Memory B cell (primary cell): ENCODE measurements at places on chromosomes 7 and 10.

GRCh38 chr7:155747209-155747608 is 65.1 kb downstream of the SHH start:
- no peak for DNase-seq

DNA sequence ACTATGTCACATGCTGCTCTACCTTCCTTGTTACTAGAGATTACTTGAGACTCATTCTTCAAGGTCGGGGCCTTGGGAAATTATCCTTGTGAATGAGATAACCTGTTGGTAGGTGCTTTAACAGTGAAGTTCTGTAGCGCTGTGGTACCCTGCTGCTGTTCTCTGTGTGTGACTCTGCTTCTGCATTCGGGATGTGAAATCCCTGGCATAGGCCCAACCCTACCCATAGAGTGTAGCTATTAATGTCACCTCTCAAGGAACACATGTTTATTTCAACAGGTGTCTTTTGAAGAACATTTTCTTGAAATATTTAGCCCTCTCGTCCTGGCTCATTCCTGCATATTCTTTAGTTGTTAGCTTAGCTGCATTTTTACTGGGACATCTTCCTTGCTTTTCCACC is 41.8 kb upstream of the TMEM236 start:
- no peak for DNase-seq

GRCh38 chr7:129568240-129568639 is 43.3 kb upstream of the NRF1 start:
- no peak for DNase-seq

- DNase-seq = no peak
Measured at GRCh38 chr10:96833220-96834001, 1.3 kb downstream of the LCOR start.

GRCh38 chr10:110737886-110738634 is 93.9 kb downstream of the RBM20 start:
- DNase-seq = no peak

DNA sequence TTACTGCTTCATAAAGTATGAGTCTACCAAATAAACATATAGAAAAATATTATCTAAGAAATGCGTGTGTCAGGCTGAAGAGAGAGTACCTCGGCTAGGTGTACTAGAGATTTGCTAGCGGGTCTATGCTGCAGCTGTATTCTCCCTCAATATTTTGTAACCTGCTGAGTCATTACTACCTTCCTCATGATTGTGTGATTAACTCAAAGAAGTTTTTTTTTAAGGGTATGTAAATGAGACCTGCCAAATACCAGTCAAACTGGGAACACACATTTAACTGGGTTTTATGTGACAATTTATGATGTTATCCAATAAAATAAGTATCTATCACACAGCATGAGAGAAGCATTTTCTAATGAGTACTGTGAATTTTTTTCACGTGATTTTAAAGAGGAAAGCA is 180.4 kb downstream of the RNF133 start:
- no peak for DNase-seq

- no peak for DNase-seq
Measured at GRCh38 chr10:132448248-132448731, 51.3 kb downstream of the PWWP2B start.

GRCh38 chr7:55365205-55365674 is at the start of gene LANCL2:
TSS of gene LANCL2 (plus strand) at chr7:55365337. CDS start at chr7:55366026, 689 bp downstream.
- no peak for DNase-seq

DNA sequence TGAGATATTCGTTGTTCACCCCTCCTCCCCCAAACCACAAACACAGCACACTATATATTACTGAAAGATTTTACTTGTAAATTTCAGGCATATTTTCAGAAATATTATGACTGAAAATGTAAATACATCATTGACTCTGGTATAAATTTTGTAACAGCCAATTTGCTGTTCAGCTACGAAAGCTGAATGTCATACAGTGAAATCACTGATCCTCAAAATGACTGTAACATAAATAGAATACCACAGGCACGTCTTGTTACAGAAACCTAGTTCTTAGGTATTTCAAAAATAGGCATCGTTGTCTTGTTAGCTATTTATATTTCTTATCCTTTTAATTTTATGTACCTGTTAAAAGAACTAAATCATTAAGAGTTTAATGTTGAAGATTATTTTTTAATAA is 15.1 kb downstream of the TRUB1 start:
- DNase-seq = no peak

GRCh38 chr10:118163217-118163616 is 116.5 kb upstream of the RAB11FIP2 start:
- DNase-seq = no peak

DNA sequence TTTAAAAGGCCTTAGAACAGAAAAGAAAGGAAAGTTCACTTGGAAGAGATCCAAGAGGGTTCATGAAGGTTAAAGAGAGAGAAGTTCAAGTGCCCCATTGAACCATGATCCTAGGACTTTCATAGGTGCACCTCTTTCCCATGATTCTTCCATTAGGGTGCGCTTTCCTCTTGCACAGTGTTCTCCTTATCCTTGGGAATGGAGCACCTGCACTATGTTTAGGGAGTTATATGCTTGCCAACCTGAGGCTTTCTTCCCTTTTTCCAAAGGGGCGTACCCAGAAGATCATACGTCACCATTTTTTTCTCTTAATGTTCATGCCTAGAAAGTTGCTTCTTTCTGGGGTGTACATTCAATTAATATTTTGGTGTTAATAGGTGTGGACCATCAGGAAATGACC is 908.0 kb upstream of the SORCS1 start:
- DNase-seq = no peak

DNA sequence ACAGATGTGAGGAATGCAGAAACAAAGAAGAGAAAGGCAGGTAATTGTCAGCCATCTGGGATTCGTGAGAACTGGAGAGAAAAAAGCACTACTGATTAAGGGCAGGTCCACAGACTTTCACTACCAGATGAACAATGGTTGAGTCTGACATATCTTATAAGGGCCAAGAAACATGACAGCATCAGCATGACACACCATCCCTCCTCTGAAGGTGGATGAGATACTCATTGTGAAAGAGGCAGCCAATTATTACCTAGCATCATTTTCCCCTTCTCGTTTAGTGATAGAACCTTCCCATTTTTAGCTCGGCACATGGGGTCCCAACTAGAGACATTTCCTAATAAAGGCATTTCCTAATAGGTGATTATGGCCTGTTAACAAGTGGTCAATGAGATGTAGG is 19.2 kb upstream of the MET start:
- DNase-seq = no peak

- no peak for DNase-seq
Measured at GRCh38 chr10:553233-553632, 136.2 kb downstream of the DIP2C start.

GRCh38 chr10:119302591-119303253 is 95.4 kb downstream of the GRK5 start:
- no peak for DNase-seq

DNA sequence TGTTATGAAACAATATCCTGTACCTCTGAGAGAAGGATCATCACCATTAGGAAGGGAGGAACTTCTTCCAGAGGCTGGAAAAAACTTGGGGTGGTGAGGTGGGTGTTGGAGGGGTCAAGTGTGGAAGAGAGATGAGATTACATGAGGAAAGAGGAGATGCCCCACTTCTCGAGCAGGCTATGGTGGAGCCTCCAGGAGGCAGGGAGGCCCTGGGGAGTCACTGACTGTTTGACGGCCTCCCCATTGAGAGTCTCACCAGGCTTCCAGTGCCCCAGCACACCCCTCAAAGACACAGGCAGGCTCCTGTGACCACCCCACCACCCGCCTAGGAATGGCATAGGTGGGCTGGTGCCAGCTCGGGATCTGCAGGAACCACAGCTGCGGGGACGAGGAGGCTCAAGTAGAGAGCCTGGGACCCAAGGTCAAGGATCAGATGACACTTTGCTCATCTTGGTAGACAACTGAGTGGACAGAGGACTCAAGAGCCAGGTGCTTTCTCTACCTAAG is 185.3 kb upstream of the GDF10 start:
- no peak for DNase-seq

GRCh38 chr10:59675812-59676211 is 33.8 kb downstream of the SLC16A9 start:
- no peak for DNase-seq

DNA sequence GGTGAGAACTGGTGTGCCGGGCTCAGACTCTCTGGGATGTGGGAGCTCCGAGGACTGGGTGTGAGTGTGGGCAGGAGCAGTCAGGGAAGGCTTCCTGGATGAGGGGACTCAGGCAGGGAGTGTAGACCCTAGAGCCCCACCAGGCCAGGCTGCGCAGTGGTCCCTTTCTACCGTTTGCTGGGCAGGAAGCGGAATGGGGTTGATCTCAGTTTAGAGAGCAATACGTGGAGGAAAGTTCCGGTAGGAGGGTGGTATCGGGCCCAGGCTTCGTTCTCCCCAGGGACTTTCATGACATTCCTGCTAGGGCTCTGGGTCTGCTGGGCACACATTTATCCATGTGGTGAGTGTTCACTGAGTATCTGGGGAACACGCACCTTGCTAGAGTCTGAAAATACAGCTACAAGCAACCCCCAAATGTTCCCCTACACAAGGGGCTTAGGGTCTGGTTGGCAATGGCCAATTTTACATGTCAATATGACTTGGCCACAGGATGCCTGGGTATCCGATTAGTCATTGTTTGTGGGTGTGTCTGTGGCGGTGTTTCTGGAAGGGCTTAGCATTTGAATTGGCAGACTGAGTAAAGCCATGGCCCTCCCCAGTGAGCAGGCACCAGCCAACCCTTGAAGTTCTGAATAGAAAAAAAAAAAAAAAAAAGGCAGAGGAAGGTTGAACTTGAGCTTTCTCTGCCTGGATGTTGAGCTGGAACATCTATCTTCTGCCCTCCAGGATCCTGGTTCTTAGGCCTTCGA is 20.8 kb downstream of the GHRHR start:
- no peak for DNase-seq

DNA sequence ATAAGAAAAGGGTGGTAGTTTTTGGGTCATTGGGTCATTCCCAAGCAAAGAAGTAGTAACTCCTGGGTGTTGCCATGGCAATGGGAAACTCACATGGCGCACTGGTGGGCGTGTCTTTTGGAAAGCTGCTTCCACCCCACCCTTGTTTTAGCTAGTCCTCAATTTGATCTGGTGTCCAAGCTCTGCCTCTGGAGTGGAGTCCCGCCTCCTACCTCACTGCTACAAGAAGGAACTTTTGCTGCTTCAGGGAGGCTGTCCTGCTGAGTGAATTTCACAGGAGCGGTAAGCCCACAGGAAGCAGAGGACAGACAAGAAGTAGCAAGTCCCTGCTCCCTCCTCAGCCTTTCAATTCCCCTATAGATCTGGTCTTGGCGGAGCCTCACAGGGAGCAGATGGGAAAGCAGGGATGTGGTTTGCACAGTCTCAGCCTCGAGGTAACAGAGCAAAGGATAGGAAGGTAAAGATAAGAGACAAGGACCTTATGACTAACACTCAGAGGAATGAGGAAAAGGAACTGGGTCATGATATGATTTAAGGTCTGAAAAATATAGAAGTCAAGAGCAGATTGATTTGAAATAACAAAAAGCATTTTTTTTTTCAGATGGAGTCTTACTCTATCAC is 700.3 kb downstream of the TNS3 start:
- DNase-seq = no peak

DNA sequence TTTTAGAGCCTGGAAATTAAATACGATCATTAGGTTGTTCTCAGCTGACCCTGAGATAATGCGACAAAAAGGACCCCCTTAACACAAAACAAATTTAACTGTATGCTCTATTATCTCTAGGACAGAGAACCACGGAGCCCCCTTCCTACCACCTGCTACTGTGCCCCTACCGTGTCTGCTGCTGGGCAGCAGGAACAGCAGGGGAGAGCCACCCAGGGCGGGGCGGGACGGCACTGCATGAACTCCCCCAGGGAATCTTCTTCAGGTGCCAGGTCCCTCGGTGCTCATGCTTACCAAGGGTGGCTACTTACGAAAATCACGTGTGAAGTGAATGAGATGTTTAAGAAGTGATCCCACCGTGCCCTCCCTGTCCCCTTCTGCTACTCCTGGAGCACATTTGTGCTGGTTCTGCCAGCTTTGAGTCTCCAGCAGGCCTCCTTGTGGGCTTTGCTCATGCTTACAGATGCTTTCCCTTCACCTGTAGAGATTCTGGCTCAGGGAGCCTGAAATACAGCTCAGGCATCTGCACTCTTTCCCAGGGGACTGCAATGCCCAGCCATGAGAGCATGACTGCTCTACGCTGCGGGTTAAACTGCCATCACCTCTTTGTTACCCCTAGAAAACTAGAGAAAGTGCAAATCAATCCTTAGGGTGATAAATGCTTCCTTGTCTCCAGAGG is 59.9 kb downstream of the MRPL32 start:
- DNase-seq = no peak

DNA sequence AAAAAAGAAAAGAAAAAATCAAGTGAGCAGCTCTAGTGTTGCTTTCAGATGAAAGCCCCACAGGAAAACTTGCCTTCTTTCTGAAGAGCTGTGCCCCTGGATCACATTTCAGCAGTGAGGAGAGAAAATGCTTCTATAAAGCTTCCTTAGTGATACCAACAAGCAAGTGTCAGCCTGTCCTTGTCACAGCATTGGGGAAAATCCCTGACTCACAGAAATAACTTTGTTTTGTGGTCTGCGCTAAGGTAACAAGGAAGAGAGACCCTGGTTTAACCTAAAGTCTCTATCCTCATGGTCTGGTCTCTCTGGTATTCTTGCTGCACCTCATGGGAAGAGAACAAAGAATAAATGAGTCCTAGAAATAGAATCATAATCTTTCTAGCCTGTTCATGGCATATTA is 885.2 kb upstream of the SORCS1 start:
- DNase-seq = no peak

DNA sequence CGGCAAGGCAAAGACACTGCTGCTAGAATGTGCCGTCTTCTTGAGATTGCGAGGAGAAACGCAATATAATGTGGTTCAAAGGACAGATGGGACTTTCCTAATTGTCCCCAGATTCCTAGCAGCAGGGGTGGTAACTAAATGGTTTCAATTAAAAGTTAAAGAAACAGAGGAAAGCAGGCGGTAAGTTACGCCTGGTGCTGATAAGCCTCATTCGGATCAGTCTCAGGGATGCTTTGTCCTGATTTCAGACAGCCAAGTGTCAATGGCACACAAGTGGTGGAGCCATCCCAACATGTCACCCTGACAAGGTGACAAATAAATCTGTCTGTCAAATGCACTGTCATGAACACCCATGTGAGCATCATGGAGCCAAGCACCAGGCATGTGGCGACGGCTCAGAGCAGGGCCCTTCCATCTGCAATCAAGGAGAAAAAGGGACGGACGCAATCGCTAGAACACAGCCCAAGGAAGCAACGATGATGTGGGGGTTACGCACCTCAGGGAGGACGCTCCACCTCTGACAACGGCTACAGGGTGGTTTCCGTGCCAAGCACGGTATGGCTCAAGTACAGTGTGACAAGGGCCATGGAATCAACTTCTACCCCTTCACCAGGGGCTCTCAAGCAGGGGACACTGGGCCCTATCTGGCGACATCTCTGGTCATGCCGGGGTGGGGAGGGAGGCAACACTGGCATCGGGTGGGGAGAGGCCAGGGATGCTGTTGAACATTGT is 66.2 kb downstream of the CTBP2 start:
- DNase-seq = no peak

- DNase-seq = no peak
Measured at GRCh38 chr7:583410-584121, 63.9 kb upstream of the PDGFA start.

GRCh38 chr7:27299861-27300260 is 57.3 kb downstream of the EVX1 start:
- DNase-seq = no peak
